Activated T-cell treated with anti-CD3 and anti-CD28 coated beads for 4 hours (primary cell): ENCODE measurements at places on chromosomes 6 and 20.

- no peak for DNase-seq
Measured at GRCh38 chr6:118548136-118548535, at the start of gene PLN. PLN (plus strand) TSS chr6:118548296; CDS start chr6:118558922, 10,626 bp downstream.

- no peak for DNase-seq
Measured at GRCh38 chr6:143490244-143490643, 21.3 kb downstream of the FUCA2 start.

DNA sequence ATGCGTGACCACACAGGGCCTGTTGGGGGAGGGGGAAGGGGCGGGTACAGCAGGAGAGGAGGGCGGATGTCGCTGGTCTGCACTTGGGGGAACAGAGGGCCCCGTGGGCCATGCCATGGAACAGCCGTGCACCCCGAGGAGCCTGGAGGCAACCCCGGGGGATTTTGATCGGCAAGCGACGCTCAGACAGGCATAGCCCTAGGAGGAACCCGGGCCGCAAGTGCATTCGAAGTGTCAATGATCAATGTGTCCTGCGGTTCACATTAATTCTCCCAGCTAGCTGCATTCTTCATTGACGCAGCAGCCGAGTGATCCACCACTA, 772.8 kb upstream of the DEFB115 start:
- DNase-seq: no peak

DNA sequence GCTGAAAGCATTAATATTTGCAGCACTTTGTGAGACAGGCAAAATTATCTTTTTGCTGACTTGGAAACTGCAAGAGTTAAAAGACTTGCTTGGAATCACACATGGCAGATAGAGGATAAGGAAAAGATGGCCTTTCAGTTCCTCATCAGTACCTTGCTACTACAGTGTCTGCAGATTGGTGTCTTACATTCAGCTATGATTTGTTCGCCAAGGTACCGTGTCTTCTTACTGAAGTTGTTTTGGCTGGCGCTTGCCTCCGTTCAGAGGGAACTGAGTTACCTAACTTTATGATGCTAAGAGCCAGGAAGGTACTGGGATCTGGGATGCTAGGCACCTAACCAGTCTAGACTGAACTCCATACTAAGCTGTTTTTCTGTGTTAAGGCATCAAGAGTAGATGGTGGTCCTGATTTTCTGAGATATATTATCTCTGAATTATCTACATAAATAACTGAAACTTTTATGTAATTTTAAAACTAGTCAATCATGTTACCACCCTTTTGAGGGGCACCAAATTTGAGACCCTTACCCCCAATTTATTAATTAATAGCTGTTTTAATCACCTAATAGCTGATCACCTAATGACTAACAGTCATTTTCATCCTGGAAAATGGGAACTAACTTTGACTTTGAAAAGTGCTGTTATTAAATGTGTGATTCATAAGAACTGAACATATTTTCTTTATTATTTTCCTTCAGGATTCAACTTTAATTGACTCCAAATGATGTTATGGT, 2.5 kb downstream of the WTAP start:
- DNase-seq: no peak

DNA sequence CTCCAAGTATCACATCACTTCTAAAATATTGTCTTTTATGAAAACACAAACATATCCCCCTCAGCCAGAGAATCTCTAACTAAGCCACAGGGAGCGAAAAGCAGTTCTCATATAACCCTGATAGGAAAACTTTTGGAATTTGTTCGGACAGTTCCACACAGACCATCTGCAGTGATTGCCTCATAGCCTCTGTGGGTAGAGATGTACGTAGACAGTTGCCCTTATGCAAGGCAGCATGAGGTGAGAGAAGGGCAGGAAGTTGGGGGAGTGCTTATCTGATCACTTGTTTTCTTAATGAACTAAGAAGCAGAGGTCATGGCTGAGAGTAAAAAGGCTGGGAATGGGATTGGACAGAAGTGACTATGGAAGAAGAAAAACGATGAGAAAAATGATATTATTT, 39.6 kb downstream of the SLC23A2 start:
- no peak for DNase-seq

GRCh38 chr6:2117447-2117846, 128.0 kb downstream of the GMDS start:
- no peak for DNase-seq

DNA sequence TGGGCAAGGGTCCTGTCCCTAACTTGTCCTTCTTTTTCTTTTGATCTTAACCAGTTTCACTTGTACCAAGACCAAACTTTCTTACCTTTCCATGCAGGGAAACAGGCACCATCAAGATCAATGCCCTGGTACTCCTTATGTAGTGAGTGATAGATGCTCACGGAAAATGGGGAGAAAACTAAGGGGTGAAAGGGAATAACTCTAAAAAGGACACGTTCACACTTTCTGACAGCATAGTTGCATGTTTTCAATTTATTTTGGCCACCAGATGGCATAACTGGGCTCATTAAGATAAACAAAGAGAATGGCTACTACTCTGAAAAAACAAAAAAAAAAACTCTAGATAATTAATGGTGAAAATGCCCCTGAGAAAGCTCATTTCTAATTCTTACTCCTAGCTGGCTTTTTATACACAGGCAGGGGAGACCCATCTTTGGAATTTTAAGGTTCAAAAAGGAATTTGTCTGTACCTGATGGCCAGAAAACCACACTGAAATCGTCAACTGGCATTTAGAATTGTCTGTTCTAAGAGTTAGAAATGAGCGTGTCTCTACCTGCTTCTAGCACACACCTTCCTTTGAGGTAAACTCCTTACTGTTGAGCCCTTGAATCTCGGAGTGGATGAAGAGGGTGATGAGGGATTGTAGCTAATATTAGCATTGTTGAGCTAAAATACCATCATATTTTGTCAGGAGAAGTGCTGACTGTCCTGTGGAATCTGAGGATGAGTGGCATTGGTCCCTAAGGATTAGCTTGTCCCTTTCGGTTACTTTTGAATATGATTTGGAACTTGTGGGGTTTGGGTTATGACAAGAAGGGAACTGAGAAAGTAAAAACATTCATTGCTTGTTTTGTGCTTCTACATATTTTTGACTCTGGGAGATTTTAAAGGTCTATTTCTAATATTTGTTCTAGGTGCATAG, 62.2 kb upstream of the DDR1 start:
- no peak for DNase-seq

DNA sequence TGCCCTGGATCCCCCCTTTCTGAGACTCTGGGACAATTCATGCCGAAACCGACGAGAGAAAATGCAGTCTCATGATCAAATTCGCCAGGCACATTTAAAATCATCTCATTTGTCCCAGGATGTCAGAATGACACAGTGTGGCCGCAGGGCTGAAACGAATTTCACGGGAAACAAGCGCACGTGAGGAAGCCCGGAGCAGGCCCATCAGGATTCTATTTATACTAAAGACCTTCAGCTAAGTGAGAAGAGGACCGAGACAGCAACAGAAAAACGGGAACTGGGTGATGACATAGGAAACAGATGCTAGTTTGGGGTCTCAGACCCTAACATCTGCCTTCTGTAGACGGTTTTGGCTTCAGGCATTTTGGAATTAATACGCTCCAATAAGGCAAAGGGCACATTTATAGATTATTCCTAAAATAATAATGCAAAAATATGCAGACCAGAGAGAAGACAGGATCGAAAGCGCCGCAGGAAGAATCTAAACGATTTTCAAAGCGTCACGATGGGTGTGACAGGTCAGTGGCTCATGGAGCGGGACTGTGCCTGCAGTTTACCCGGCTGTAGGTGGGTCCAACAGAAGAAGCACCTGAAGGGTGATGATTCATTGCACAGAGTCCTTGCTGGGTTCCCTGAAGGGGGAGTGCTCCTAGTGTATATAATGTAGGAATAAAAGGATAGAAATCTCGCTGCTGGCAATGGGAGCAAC, 80.8 kb upstream of the MPC1 start:
- no peak for DNase-seq

- no peak for DNase-seq
Measured at GRCh38 chr6:2973676-2974075, 2.3 kb upstream of the SERPINB6 start.

- no peak for DNase-seq
Measured at GRCh38 chr6:53432318-53433161, 83.8 kb upstream of the ELOVL5 start.
